ENCODE measurements at places on chromosomes 3 and 15.
A peak's percentile ranks its signal among the peaks of the same experiment; 100 is the strongest.

DNA sequence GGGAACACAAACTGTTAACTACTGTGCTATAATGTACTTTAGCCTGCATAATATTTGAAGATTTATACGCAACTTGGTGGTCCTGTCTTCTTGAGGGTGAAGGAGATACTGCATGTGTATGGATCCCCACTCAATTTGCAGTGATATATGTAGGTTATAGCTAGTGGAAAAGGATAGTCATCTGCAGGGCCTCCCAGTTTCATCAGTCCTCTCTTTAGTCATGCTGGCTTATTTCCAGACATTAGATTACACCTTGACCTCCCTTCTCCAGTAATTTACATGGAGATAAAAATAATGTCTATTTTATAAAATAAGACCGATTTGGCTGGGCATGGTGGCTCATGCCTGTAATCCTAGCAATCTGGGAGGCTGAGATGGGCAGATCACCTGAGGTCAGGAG lies 3.7 kb downstream of the NR1D2 start:
- no peak for DNase-seq

DNA sequence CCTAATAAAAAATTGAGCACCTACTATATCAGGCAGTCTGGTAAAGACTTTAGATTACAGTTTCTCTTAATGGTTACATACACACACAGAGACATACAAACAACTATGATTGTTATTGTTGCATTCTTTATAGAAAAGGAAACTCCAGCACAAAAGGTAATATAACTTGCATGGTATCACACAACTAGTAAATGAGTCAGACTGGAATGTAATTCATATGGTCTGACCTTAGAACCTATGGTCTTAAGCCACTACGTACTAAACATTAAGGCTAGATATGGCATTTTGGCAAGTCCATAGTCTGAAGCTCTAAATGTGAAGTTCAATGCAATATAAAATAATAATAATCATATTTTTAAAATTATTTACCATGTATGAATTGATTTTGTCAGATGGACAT lies 380.6 kb downstream of the LSAMP start:
- DNase-seq = no peak

GRCh38 chr3:141255846-141256261 lies 24.2 kb downstream of the PXYLP1 start:
- DNase-seq = no peak

DNA sequence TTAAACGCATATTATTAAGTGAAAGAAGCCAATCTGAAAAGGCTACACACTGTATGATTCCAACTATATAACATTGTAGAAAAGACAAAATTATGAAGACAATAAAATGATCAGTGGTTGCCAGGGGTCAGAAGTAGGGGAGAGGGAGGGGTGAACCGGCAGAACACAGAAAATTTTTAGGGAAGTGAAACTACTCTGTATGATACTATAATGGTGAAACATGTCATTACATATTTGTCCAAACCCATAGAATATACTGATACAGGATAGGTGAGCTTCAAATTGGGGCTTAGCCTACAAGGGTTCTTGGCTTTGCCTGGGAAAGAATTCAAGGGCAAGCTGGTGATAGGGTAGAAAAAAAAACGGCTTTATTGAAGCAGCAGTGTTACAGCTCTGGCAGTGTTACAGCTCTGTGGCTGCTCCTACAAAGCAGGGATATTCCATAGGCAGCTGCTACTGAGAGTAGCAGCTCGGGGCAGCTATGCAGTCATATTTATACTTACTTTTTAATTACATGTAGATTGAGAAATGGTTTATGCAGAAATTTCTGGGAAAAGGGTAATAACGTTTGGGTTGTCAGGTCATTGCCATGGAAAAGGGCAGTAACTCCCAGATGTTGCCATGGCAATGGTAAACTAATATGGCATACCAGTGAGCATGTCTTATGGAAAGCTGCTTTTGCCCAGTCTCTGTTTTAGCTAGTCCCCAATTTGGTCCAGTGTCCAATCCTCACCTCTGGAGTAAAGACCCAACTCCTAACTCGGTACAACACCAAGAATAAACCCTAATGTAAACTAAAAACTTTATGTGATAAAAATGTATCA lies 125.1 kb upstream of the SLC25A36 start:
- DNase-seq = peak; percentile 13

DNA sequence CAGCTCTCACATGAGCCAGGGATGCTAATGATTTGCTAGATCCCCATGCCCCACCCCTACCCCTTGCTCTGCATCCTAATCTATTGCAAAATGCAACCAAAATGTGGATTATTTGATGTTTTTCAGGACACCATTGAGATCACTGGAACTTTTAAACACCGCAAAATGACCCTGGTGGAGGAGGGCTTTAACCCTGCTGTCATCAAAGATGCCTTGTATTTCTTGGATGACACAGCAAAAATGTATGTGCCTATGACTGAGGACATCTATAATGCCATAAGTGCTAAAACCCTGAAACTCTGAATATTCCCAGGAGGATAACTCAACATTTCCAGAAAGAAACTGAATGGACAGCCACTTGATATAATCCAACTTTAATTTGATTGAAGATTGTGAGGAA lies 29.7 kb downstream of the HDC start:
- no peak for DNase-seq

- DNase-seq = no peak
Measured at GRCh38 chr3:165459111-165459510, 262.9 kb upstream of the SLITRK3 start.

DNA sequence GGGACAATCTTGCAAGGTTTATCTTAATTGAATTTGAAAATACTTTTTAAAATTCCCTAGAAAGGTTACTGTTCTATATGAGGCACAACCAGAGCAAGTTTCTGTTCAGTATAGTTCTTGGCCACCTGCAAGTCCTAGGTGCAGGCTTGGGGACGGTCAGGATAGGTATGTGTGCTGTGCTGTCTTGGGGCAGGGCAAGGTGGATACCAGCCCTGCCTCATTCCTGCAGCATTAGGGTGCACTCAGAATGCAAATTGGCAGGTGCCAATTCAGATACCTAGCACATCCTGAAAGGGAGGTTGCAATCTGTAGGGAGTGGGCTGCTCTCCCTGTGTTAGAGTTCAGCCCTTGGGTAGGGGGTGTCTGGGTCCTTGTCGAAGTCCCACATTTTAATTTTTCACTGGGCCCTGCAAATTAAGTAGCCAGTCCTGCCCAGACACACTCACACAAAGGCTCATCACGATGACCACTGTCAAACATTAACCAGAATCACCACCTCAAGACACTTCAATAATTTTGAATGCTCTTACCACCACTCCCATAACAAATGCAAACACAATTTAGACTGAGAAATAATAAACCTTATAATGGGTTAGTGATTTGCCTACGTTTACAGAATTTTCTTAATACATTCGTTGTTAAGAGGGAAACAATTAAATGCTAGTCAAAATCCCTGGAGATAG lies 838.0 kb upstream of the NR2F2 start:
- no peak for DNase-seq

DNA sequence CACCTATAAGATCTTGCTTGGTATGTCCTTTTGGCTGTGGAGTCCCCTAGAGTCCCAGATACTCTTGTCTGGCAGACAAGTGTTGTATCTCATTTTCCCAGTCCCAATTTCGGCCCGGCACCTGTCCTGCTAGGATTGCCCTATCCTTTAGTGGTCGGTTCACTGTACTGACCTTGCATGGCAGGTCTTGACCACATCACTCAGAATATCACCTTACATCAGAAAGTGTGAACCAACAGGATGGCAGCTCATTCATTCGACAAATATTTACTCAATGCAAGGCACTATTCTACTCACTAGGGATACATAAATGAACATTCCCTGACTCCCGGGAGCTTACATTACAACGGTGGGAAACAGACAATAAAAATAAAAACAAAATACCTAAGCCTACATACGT lies 5.7 kb upstream of the CCDC80 start:
- DNase-seq = no peak

- DNase-seq = no peak
Measured at GRCh38 chr15:94701281-94701985, 470.1 kb downstream of the MCTP2 start.

DNA sequence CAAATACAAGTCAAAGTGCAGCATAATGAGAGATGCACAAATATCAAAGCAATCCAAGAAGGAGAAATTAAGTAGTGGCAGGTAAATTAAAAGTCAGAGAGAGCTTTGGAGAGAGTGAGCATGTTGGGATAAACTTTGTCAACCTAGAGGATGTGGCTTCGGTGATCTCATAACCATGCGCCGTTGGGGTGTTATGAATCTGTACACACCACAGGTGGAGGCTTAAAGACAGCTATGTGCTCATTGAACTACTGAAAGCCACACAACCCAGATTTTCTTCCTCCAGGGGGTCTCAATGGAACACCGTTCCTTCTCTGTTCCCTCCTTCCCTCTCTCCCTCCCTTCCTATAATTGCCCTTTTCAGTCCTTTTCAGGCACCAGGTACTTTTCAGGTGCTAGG lies 52.0 kb downstream of the SUCNR1 start:
- DNase-seq = no peak

DNA sequence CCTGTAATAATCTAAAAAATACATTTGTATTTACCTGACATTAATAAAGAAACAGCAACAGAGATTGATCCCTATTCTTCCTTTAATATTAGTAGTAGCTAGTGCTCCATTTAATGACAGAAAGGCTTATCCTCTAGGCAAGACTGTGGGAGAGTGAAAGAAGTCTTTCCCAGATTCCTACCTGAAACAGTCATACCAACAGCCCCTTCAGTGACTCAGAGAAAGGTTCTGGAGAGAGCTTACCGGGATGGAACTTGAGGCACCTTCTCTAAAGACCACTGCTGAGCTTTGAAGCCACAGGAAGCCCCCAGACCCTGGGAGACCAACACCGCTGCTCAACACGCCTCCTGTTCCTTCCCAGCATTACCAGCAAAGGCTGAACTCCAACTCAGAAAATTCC lies 66.9 kb upstream of the FGF12 start:
- DNase-seq = no peak

Measured in suppressor macrophage treated with lipopolysaccharide for 1 hour (primary cell).